OCI-M1 (cell line): ENCODE measurements at places on chromosomes 13 and 19.

DNA sequence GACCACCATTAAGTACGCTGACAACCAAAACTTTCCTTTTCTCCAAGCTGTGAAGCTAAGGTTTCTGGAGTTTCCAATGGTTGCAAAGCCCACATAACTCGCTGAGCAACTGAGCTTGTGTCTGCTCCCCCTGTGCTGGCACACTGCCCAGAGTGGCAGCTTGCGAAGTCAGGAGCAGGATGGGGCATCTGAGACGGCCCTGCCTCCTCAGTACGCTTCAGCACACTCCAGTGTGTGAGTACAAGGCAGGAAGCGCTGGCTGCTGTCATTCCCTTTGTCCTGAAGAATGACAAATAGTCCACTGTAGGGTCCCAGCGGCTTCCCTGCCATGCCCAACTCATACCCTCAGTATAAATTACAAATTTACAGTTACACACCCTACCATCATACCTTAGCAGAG, 51.5 kb downstream of the SKA3 start:
- no peak for DNase-seq

GRCh38 chr13:69980799-69981198, 126.8 kb upstream of the ATXN8OS start:
- peak; percentile 29 for DNase-seq

DNA sequence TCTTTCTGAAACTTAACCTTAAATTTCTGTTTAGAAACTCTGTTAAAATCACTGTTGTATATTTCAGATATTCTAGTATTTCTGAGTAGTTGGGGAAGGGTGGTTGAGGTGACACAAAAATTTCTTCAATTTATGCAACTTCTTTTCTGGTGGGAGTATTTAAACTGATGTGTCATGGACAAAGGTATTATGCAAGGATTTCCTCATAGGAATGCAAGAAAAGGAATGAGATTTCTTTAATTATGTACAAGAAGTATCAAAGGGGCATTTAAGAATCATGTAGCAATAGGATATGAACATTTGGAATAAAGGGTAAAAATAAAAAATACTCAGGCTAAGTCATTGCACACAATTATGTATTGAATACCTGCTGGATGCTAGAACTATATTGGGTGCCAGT, 575.8 kb upstream of the KLF12 start:
- DNase-seq, result no peak

GRCh38 chr19:58128041-58128685, 22.4 kb downstream of the ZNF329 start:
- peak; percentile 41 for DNase-seq

DNA sequence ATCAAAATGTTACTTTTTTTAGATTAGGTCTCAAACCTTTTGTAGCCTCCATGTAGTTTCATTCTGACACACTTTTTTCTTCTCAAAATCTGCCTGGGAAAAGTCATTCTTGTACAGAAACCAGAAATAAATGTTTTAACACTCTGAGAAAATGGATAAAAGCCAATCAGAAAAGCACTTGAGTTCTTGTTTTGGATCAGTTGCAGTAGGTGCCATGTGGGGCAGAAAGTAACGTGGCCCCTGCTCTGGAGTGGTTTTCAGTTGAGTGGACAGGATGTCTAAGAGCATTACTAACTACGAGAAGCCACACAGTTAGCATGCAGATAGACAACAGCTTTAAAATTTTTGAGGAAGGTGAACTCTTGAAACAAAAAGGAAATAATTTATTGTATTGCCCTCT, 19.1 kb downstream of the GPR183 start:
- no peak for DNase-seq

DNA sequence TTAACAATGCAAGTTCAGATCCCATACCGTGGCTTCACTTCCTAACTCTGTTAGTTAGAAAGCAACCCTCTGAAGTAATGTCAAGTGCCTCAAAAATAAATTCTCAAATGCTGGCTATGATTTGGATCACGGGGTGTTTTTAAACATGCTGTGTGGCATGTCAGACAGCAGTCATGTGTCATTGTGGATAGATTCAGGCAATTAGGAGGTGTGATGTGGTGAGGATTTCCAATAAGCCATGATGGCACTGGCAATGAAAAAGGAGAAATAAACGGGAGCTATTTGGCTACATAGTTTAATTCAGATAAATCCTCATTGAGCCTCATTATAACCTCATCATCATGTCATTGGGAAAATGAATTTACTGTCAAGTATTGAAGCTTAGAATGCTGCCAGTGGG, 130.3 kb downstream of the ATP8A2 start:
- DNase-seq, result no peak

- no peak for DNase-seq
Observed at GRCh38 chr19:3851254-3852176, 17.3 kb downstream of the ZFR2 start.

- DNase-seq, result no peak
Observed at GRCh38 chr19:277131-277530, 14.1 kb downstream of the PLPP2 start.

DNA sequence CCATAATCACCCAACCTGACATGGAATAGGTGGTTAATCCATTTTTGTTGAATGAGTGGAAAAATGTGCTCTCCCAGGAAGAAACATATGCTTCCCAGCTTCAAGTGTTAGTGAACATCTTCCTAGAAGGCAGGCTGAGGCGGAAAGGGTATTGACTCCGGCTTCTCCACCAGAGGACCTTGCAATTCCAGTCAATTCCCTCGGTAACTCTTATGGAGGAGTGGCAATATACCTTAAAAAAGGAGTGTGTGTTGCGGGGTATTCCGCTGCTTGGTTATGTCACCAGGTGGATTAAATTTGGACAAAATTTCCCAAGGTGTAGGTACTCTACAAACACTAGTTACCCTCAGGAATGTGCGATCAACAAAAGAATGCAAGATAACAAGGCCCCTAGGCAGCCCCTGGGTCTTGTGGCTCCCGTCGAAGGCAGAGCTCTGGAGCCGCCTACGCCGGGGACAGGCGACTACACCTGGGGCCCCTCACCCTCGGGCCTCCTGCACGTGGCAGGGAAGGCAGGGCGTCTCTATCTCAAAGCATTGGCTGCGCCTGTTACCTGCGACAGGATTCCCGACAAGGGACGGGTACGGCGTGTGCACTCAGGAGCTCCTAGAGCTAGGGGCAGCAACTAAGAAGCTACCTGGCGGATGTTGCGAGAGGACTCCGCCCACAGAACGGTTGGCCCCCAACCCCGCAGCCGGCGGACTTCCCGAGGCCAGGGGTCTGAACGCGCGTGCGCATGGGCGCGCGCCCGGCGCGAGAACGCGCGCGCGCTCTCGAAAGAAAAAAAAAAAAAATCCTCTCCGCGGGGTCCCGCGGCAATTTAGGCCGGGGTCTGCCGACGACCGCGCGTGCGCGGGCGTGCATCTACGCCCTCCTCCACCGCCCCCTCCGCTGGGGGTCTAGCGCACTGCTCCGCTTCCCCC, at the start of gene WDR87:
Gene WDR87, minus strand, starts transcription at position 649 of the 923 bp plus-strand sequence. CDS start 8,355 bp downstream, outside the sequence.
- DNase-seq, result peak; percentile 46

GRCh38 chr13:22828081-22828480, 352.7 kb upstream of the SGCG start:
- DNase-seq, result no peak

DNA sequence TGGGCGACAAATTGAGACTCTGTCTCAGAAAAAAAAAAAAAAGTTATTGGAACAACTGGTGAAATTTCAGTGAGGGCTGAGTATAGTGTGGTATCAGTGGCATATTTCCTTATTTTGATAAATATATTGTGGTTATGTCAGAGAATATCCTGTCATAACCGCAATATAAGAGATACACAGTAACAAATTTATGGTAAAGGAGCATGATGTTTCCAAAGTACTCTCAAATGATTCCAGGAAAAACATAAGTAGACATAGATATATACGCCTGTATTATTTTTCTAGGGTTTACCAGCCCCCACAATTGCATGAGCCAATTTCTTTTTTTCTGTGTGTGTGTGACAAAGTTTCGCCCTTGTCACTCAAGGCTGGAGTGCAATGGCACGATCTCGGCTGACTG, 5.7 kb upstream of the C5AR1 start:
- DNase-seq, result peak; percentile 84

DNA sequence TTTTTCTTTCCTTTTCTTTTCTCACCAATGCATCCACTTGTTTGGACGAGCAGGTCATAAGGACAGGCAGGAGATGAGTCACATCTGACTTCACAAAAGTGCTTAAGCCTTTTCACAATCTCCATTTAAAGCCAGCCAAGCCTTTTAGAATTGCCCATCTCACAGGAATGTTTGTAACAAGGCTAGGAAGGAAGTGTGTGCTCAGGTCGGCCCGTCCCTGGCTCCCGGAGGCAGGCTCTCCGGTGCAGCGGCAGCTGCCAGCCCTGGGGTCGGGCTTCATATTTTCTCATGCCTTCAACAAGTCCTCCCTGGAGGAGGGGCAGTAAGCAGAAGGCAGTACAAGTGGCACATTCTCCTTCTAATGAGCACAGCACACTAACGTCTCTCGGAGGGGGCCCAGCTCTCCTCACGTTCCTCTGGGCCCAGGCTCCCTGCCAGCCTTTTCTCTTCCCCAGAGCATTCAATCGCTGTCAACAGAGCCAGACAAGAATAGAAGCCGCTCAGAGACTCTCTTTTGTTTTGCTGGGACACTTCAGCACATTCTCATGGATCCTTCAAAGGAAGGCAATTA, 180.5 kb downstream of the COL4A1 start:
- DNase-seq, result no peak

DNA sequence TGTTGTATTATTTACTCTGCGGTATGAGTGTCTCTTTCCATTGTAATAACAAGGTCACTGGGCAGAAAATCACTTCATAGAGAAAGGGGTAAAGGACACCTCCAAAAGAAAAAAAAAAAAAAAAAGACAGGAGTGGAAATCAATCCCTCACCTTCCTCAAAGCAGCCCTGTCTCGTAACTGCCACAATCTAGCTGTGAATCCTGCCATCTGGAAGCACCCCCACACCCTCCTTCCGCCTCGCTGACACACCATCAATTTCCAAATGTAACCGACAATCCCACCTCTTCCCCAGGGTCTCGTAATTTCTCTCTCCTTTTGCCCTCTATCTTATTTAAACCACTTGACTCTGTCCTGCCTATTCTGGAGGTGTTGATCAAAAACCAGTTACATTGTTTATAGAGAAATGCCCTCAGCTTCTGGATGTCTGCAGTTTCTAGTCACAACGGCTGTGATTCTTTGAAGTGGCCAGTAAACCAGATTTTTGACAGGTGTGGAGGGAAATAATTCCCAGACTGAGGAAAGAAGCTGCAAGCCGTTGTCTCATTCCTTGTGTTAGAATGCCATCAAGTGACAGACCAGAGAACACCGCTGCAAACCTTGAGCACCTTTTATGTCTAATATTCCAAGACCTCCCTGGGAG, 9.1 kb upstream of the POP4 start:
- DNase-seq, result peak; percentile 43

DNA sequence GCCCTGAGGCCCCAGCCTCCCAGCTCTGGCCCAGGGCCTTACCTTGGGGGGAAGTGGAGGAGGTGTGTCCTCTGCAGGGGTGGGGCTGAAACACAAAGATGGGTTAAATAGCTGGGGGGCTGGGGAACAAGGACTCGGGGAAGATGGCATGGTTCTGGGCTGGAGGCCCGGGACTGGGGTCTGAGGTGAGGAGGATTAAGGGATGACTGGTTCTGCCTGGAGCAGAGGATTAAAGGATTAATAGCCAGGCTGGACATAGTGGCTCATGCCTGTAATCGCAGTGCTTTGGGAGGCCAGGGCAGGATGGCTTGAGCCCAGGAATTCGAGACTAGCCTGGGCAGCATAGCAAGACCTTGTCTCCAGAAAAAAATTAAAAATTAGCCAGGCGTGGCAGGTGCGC, 11.6 kb downstream of the MAP4K1 start:
- DNase-seq, result no peak

DNA sequence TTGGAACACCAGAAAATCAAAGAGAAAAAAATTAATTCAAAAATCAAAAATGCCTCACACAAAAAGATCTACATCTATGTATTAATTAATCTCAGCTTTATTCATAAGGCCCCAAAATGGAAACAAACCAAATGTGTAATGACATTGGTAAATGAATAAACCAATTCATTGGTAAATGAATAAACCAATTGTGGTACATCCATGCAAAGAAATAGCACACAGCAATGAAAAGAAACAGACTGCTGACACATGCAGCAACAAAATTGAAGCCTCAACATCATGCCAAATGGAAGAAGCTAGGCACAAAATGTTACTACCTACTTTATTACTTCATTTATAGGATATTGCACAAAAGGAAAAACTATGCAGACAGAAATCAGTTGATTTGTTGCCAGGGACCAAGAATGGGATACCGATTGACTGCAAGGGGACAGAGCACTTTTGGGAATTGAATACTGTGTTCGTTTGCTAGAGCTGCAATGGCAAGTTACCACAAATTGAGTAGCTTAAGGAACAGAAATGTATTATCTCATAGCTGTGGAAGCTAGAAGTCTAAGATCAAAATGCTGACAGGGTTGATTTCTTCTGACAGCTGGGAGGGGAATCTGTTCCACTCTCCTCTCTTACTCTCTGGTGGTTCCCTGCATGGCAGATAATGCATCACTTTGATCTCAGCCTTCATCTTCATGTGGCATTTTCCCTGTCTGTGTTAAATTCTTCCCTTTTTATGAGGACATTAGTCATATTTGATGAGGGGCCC, 252.8 kb downstream of the RFC3 start:
- no peak for DNase-seq

GRCh38 chr13:20525144-20525600, 485 bp downstream of the CRYL1 start:
- DNase-seq, result no peak

GRCh38 chr13:95557013-95557412, 4.5 kb downstream of the CLDN10 start:
- no peak for DNase-seq

GRCh38 chr19:46495786-46496099, at the start of gene PNMA8B:
PNMA8B (minus strand) TSS chr19:46495867; CDS start chr19:46495465, 402 bp downstream.
- no peak for DNase-seq

DNA sequence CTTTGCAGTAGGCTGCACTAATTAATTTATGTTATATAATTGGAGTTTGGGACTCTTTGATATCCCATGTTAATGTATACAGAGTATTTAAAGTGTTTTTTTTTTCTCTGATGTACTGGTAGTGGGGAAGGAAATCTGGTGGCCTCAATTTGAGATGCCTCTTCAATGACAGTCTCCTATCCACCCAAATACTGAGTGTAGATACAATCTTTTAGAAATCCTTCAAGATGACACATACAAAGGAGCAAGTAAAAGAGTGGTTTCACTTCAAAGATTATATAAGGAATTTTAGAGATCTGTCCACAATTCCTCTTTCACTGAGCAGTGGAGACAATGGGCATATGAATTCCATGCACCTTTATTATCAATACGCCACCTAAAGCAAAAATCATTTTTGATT, 15.1 kb downstream of the NALCN start:
- no peak for DNase-seq

DNA sequence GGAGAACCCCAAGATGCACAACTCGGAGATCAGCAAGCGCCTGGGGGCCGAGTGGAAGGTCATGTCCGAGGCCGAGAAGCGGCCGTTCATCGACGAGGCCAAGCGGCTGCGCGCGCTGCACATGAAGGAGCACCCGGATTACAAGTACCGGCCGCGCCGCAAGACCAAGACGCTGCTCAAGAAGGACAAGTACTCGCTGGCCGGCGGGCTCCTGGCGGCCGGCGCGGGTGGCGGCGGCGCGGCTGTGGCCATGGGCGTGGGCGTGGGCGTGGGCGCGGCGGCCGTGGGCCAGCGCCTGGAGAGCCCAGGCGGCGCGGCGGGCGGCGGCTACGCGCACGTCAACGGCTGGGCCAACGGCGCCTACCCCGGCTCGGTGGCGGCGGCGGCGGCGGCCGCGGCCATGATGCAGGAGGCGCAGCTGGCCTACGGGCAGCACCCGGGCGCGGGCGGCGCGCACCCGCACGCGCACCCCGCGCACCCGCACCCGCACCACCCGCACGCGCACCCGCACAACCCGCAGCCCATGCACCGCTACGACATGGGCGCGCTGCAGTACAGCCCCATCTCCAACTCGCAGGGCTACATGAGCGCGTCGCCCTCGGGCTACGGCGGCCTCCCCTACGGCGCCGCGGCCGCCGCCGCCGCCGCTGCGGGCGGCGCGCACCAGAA, 1.1 kb downstream of the SOX1 start:
- no peak for DNase-seq
